ENCODE measurements at places on chromosomes 16 and 17.

GRCh38 chr17:60712675-60713074 is 35.0 kb downstream of the BCAS3 start:
- DNase-seq = no peak

- DNase-seq = no peak
Observed at GRCh38 chr17:81386141-81386645, 9.1 kb upstream of the BAHCC1 start.

GRCh38 chr17:42365136-42365535 is 23.1 kb downstream of the STAT3 start:
- DNase-seq = no peak

DNA sequence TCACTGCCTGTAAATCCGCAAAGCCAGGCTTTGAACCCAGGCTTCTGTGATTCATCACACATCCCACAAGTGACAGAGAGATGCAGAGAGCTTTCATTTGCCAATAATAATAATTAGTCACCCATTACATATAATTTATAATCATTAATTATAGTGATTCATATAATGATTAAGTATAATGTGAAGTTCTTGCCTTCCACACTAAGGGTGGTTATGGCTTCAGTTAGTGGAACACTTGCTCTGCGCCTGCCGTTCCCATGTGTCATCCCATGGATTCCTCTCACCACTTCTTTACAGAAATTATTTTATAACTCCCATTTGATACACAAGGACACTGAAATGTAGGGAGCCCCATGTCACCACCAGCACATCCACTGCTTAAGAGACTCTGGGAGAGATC is 39.8 kb upstream of the XYLT1 start:
- peak; percentile 13 for DNase-seq

- no peak for DNase-seq
Observed at GRCh38 chr16:69931631-69932030, 19.5 kb upstream of the CLEC18A start.

GRCh38 chr17:63476459-63476853 is 405 bp upstream of the ACE start:
- DNase-seq = no peak

- no peak for DNase-seq
Observed at GRCh38 chr16:78289373-78289772, 189.9 kb downstream of the WWOX start.

- no peak for DNase-seq
Observed at GRCh38 chr17:2213291-2213960, 90.2 kb downstream of the SMG6 start.

GRCh38 chr17:82871056-82871775 is 31.4 kb upstream of the ZNF750 start:
- no peak for DNase-seq

- no peak for DNase-seq
Observed at GRCh38 chr16:66366433-66367299, at the start of gene CDH5. Gene CDH5 (plus strand): TSS chr16:66366691. CDS start chr16:66379338, 12,647 bp downstream.

DNA sequence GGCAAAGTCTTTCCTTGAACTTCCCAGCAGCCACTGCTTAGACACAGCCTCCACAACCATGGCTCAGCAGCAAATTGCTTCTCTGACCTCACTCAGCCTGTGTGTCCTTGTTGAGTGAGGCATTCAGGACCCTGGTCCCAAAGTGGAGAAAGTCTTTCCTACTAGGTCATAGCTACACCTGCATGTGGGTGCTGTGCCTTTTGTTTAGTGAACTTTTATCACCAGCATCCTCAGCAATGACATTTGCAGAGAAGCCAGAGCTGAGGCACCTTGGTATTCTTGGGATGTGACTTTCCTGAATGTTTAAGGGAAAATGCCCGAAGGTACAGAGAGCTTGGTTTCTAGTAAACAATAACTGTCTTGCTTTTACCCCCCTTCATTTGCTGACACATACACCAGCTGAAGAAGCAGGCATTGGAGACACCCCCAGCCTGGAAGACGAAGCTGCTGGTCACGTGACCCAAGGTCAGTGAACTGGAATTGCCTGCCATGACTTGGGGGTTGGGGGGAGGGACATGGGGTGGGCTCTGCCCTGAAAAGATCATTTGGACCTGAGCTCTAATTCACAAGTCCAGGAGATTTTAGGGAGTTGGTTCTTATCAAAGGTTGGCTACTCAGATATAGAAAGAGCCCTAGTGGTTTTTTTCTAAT is 20.9 kb upstream of the STH start:
- DNase-seq = no peak
